ENCODE measurements at places on chromosomes 1 and 21.
A peak's percentile ranks its signal among the peaks of the same experiment; 100 is the strongest.

GRCh38 chr21:39972976-39973770 is 105.9 kb downstream of the PCP4 start:
- DNase-seq, result no peak

DNA sequence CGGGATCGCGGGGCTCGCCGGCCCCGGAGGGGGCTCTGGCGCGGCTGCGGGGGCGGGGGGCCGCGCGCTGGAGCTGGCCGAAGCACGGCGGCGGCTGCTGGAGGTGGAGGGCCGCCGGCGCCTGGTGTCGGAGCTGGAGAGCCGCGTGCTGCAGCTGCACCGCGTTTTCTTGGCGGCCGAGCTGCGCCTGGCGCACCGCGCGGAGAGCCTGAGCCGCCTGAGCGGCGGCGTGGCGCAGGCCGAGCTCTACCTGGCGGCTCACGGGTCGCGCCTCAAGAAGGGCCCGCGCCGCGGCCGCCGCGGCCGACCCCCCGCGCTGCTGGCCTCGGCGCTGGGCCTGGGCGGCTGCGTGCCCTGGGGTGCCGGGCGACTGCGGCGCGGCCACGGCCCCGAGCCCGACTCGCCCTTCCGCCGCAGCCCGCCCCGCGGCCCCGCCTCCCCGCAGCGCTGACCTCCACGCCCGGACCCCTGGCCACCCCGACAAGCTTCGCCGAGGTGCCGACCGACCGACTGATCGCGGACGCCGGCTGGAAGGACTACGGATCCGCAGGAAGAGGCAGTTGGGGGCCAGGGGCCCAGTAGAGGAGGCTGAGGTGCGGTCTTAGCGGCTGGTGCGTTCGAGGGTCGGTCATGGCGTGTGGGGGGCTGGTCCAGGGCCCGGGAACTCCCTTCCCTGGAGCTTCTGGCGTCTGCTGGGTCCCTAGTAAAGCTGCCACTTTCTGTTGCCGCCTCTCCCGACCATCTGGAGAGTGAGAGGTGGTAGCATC is 711 bp downstream of the TRNP1 start:
- peak; percentile 39 for DNase-seq

DNA sequence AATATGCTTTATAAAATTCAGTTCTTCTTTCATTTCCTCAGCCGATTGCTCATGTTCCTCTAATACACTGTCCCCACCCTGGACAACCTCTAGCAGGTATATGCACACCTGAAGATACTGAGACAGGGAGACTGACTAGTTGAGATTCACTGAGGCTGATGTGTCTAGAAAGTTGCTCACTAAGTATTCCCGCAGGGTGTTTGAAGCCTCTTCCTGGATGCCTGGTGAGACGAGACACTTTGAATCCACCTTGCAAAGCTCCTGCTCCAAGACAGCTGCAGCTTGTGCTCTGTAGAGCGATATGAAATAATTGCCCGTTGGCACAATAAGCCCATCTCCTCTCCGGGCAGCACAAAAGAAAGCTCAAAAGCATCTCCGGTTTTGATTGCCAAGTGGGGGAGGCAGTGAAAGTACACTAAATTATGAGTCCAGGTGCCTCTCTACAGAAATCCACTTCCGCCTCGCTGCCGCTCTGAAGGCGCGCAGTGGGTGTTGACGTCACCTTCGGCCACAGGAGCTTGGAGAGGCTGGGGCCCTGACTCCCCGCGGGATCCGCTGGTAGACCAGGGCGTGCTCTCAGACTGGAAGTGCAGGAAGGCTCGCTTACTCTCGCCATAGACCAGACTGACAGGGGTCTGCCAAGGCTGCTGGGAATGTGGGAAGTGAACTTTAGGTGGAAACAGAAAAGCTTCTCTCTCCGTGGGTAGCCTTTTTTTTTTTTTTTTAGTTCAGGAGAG is 46.3 kb downstream of the GPA33 start:
- DNase-seq, result peak; percentile 94

DNA sequence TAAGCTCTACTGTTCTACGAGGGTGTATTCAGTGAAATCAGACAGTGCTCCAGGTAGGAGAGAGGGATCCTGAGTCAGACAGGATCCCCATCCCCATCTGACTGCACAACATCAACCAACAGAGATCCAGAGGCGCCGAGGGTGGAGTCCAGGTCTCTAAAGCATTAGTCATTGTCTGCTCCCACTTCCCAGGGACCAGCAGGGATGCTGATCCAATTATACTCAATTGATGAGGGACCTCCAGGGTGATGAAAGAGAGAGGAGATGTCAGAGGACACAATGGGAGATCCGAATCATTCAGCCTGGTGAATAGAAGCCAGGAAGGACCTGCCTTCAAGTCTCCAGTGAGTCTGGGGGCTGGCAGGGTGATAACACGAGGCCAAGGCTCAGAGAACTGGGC is 39.5 kb upstream of the STMN1 start:
- no peak for DNase-seq

DNA sequence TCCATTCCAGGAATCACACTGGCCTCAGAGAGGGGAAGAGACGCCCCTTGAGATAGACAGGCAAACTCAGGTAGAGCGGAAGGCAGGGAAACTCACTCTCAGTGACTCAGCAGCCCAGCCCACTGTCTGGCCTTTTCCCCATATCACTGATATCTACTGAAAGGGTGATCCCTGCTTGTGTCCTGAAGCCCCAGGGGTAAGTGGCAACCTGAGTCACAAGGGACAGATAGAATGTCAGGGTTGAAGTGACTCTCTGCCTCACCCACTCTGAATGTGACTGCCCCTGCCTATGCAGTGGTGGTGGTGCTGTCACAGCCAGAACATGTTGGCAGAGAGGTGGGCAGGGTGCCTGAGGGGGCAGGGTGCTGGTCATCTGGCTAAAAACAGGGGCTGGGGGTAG is 157.5 kb upstream of the FGGY start:
- DNase-seq, result no peak

DNA sequence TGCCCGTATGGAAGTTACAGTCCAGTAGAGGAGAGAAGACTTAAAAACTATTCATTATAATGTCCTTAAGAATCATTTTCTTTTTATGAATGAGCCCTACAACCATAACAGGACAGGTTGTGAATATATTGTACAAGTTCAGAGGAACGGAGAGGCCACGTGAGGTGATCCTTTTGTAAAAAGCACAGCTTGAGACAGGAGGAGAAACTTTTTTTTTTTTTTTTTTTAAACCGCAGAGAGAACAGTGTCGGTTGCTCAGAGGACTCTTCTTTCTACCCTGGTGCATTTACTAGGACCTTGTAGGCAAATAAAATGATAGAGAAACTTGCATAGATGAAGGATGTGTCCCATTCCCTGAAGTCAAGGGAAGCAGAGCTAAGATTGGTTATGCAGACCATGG is 32.1 kb downstream of the DYRK1A start:
- DNase-seq, result no peak

DNA sequence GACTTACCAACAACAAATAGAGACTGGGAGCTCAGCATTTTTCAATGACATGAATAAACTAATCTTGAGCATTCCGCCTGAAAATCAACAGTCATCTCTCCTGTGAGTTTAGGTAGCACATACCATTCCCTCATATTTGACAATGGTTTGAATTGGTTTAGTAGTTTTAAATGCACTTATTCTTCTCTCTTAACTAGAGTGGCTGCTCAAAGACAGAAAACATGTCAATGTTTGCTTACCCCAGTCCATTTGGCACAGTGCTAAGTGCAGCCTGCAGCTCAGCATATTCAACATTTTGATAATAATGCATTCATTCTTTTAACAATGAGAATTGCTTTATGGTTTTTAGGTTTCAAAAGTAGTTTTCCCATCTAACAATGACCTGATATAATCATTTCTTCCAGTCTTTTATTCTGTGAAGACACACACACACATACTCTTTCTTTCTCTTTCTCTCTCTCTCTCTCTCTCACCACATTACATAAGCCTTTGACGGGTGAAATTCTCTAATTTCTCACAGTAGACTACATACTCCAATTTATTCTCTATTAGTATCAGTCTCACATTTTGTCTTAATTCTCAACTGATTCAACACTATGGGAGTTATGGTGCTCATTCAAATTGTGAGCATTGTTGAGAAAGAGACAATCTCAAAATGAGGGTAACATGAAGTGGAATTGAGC is 432.3 kb downstream of the LRRIQ3 start:
- DNase-seq, result peak; percentile 7

DNA sequence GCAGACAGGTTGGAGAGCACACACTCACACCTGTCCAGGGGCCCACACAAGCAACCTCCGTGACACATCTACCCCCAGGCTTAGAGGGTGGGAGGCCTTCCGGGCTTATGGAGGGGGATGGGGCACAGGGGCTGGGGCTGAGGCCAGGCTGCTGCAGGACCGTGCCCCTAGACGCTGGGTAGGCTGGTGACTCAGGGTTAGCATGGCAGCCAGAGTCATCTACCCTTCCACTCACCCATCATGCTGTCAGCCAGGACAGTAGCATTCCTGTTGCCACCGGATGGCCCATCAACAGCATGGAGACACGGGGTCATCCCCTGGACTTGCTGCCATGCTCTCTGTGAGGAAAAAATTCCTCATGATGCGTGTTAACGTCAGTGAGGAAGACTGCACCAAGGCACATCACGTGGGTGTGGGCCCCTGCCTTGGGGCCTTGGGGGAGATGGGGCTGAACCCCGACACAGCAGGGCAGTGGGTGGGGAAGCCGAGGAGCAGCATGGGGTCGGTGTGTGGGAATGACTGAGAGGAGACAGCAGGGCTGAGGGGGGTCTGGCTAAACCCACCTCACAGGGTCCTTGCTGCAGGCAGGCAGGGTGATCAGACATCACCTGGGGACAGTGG is 52.8 kb downstream of the WNT9A start:
- no peak for DNase-seq

- DNase-seq, result peak; percentile 86
These were observed 34.7 kb upstream of the SCCPDH start for GRCh38 chr1:246689409-246690008.

Measured in NCI-H1092 treated with DMSO at 0.1 percent for 48 hours (cell line).